ENCODE measurements at places on chromosomes 5 and 9.

- DNase-seq = no peak
Measured at GRCh38 chr5:179912951-179913350, 5.3 kb upstream of the TBC1D9B start.

DNA sequence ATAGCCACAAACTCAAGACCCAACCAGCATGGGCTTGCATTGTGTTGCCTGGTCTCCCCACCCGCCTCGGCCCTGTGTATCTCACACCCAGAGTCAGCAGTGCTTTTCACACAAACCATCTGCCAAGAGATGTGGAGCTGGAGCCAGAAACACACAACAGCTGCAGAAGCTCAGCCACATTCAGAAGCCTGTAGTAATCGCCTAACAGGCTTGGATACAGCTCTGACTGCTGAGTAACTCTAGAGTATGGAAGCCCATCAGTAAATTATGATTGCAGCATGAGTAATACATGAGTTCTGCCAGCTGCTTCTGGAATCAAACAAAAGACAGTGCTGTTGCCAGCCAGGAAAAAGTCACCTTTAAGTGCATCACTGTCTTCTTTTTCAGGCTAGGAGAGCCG, 16.0 kb downstream of the TEK start:
- no peak for DNase-seq

- no peak for DNase-seq
Measured at GRCh38 chr5:52725065-52725746, 62.5 kb upstream of the ITGA1 start.

DNA sequence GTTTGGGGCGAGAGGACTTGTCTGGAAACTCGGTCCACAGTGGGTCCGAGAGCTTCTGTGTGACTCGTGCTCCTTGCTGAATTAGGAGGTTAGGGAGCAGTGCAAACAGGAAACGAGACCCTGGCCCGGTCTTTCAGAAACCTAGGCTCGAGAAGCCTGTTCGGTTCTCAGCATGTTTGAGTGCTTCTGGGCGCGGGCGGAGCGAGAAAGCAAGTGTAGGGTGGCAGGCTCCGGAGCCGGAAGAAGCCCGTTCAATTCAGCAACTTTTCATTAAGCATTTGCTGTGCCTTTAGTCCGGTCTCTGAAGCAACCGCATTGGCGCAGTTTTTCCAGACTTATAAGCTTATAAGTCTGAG, 547 bp downstream of the CLTA start:
- peak; percentile 54 for DNase-seq

DNA sequence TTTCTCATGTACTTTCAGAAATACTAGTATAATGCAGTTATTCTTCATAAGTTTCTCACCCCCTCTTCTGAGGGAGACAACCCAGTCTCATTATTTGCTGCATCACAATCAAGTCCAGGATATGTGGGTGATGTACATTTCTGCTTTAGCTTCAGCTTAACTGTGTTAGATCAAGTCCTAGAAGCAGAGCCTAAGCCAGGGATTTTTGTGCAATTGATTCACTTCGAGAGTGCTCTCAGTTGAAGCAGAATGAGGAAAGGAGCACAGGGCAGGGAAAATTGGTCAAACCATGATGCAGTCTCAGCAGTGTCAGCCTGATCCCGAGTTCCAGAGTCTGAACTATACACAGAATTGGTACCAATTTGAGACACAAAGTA, 15.1 kb downstream of the HNRNPK start:
- DNase-seq = peak; percentile 16

DNA sequence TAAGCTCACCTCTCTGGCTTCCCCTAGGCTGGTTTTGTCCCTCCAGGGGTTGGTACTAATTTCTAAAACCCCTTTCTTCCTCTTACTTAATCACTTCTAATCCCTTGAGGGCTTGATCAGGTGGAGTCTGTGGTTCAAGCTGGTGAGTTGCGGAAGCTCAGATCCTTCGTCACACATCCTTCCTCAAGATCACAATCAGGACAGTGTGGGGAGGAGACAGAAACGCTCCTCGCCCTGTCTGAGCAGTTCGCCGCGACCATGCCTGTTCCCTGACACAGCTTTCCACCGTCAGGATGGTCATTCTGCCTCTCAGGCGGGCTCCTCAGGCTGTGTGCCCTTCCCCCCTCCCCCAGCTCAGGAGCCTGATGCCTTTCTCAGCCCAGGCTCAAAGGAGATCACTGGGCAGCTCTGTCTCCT, 24.3 kb downstream of the CPLX2 start:
- peak; percentile 28 for DNase-seq

DNA sequence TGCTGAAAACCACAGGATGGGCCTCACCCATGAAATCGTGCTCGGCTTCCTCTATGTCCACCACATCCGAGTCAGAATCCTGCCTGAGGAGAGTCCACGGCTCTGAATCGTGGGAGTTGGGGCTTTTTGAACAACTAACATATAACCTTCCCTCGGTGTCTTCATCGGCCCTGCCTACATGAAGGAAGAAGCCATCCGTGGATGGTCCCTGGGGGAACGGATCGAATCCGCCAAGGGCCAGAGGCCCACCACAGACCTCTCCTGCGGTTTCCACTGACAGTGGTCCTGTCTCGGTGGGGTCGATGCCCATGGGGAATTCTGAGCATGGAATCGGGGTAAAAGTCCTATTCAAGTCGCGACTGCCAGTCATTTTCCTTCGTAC, 85.0 kb downstream of the CAMSAP1 start:
- DNase-seq = no peak

- DNase-seq = no peak
Measured at GRCh38 chr9:105662184-105663104, at the start of gene TAL2. Gene TAL2 (plus strand): TSS chr9:105662457. CDS start chr9:105662497, 40 bp downstream.

- no peak for DNase-seq
Measured at GRCh38 chr9:70491426-70492318, 77.2 kb upstream of the KLF9 start.

DNA sequence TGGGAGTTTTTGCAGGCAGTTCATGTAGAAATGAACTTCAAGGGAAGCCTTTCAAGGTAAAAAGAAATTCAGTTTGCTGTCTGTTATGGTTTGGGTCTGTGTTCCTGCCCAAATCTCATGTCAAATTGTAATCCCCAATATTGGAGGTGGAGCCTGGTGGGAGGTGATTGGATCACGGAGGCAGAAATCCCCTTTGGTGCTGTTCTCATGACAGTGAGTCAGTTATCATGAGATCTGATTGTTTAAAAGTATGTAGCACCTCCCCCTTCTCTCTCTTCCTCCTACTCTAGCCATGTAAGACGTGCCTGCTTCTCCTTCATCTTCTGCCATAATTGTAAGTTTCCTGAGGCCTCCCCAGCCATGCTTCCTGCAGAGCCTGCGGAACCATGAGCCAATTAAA, 341.4 kb downstream of the ARHGEF28 start:
- no peak for DNase-seq

GRCh38 chr5:125326150-125326510, 579.7 kb upstream of the ZNF608 start:
- no peak for DNase-seq

- no peak for DNase-seq
Measured at GRCh38 chr5:37791321-37791720, 48.5 kb downstream of the GDNF start.

- no peak for DNase-seq
Measured at GRCh38 chr9:117145081-117145480, 269.8 kb downstream of the ASTN2 start.

DNA sequence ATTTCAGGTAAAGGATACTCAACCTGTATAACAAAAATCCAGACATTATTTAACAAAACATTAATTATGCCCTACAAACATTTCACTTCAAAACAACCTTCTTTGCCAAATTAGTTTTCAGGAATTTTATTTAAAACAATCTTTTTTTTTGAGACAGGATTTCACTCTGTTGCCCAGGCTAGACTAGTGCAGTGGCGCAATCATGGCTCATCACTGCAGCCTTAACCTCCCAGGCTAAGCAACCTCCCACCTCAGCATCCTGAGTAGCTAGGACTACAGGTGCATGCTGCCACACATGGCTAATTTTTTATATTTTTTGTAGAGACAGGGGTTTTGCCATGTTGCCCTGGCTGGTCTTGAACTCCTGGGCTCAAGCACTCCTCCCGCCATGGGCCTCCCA, 3.9 kb downstream of the FNIP1 start:
- DNase-seq = no peak

DNA sequence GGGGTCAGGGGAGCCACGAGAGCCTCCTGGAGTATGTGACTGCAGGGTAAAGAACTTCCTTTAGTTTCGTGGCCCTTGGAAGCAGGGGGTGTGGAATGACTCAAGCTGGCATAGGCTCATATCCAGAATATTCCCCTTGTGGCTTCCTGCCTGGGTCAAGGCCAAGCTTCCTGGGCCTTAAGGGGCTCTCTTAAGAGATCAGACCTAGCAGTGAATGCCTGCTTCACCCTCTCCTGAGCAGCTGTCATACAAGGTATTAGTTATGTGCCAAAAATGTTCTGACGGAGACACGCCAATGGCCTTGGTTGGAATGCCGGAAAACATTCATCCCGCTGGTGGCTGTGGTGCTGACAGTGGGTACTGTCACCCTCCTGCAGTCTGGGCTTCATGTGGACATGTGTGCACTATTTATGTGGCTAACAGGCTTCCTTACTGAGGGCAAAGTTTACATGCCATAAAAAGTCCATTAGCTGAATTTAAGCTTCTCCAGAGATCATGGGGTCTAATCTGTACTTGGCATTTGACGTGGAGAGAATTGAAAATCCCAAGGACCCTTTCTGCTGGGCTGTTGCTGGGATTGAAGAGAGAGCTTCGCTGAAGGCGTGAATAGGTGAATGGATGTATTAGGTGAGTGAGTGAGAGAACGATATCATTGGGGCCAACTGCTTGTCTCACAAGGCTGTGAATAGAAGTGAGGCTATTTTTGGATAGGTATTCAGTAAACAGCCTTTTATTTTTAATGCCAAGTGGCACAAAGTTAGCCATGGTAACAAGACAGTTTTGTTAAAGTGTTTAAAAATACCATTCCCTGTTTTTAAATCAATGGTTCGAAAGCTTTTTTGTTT, 156.8 kb downstream of the MACROH2A1 start:
- DNase-seq = no peak

DNA sequence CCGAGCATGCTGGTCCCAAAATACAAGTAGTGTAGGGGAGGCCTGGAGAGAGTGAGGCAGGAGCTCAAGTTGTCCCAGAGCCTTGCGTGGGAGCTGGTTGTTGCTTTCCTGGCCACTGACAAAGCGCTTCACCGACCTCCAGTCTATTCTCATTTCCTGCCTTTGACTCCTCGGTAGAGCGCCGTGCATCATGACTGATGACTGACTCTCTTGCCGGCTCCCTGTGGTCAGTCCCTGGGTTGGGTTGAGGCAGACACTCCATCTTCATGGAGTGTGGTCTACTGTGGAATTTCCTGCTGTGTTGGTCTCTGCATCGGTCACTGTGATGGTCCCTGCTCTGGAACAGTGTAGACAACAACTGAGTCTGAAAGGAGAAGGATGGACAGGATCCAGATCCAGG, 175.1 kb upstream of the S1PR3 start:
- no peak for DNase-seq

DNA sequence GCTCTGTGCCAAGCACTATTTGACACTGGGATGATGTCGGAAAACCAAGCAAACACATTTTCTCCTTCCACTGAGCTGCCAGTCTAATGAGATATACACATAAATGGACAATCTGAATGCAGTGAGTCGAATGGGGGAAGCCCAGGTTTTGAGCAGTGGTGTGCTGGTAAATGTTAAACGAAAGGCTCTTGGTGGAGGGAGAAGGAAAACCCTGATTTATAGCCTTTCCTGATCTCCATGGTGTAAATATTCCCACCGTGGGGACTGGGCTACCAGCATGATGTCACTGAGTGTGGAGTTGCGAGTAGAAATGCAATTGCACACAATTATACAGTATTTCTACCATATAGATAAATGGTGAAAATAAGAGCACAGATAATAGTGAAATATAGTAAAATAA, 5.0 kb upstream of the GSN start:
- no peak for DNase-seq

DNA sequence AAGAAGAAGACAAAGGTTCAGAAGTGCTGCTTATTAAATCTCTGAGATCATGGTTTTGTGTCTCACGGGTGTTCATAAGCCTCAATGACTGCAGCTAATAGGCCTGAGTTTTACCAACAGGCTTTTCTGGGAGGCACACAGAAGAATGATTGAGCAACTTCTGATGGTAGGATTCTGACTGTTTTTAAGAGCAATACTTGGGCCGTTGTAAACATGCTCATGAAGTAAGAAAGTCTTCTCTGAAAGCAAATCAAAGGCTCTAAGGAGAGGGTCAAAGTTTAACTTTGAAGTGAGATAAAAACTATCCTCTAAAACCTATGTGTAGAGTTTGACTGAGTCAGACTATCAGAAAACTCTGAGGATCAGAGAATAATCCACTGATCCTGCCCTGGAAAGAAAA, 390.9 kb upstream of the DAB2 start:
- no peak for DNase-seq

DNA sequence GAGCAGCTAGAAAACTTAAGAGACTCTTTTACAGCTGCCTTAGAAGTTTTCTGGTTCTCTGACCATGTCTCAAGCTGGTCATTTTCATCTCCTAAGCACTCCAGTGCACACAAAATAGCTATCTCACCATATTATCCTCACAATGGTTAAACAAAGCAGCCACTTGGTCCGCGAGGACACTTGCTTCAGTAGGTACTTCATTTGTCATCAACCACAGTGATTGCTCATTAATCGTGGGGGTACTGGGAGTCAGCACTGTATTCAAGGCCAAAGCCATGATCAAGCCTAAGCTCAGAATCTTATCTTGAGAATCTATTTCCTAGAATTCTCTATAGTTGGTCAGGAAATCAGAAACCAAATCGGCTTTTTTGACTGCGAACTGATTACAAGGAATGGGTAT, 2.9 kb downstream of the ARL14EPL start:
- no peak for DNase-seq

- DNase-seq = no peak
Measured at GRCh38 chr5:165272436-165272835, 1767.0 kb downstream of the MAT2B start.

DNA sequence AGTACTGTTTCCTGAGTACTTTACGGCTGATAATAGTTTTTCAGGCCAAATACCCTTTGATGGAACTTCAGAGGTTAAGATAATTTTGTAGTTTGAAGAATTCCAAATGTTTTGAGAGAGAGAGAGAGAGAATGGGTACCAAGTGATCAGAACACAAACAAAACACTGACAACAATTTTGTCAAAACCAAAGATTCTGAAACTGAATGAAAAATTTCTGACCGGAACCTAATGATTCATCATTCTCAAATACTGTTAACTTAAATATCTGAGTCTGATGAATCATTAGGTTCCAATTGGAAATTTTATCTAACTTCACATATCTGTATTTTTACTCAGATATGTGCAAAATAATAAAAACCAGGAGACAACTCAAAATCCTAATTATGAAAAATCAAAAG, 4.0 kb downstream of the LMBRD2 start:
- DNase-seq = no peak

DNA sequence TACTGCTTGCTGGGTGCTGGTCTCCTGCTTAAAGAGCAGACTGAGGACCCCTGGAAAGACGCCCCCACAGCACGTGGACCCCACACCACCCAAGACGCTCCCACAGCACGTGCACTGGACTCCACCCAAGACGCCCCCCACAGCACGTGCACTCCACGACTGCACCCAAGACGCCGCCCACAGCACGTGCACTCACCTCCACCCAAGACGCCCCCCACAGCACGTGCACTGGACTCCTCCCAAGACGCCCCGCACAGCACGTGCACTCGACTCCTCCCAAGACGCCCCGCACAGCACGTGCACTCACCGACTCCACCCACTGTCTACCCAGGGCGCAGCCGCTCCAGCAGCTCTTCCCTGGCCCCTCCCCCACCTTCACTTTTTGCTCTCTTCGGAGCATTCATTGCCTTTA, 50.5 kb downstream of the EHMT1 start:
- peak; percentile 72 for DNase-seq
